Type B pancreatic cell (in vitro differentiated cells): ENCODE measurements at places on chromosomes 3 and 15. TPM values are rescaled to one million over a fixed set of nuclear protein-coding genes. Genes with fewer than 3 reads are reported as not detected.

- DNase-seq, result no peak
- H3K36me3 ChIP-seq, result no peaks in the 10 kb centered on the region
- peaks cover 4% of the 10 kb centered on the region for H3K27me3 ChIP-seq
- peak overlapping the region; percentile 10 for H3K4me3 ChIP-seq
These were observed 324.7 kb downstream of the SHQ1 start for GRCh38 chr3:72523429-72524151.

- DNase-seq, result no peak
- H3K27ac ChIP-seq, result no peak overlapping the region
- no peak overlapping the region for H3K4me3 ChIP-seq
- H3K36me3 ChIP-seq, result no peaks in the 10 kb centered on the region
- H3K4me1 ChIP-seq, result no peaks in the 10 kb centered on the region
- H3K27me3 ChIP-seq, result no peaks in the 10 kb centered on the region
These were observed 207.7 kb downstream of the FAM43A start for GRCh38 chr3:194893121-194893987.

DNA sequence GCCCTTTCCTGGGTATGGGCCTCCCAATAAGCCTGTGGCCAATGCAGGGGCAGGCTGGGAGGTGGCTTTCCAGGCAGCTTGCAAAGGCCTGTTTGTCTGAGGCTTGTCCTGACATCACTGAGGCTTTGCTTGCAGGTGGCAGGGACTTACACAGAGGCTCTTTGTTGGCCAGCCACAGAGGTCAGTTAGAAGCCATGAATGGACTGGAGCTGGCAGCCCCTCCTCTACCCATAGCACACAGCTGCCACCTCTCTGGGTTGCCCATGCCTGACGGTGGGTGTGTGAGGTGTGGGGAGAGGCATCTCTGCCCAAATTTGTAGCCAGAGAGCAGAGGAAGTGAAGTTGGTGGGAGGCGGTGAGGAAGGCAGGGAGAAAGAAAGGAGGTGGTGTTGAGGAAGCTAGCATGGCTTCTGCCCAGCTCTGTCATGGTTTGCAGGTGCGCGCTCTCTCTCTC, 17.1 kb downstream of the LIMD1 start:
- H3K36me3 ChIP-seq, result peaks cover 7% of the 10 kb centered on the region
- H3K27ac ChIP-seq, result peak overlapping the region; percentile 43
- H3K27me3 ChIP-seq, result no peaks in the 10 kb centered on the region
- no peak overlapping the region for H3K4me3 ChIP-seq

The C3orf49 gene
- not detected in 2 replicates for total RNA-seq

The ADPGK gene
- 46.9 and 52.6 TPM in 2 replicates for total RNA-seq

DNA sequence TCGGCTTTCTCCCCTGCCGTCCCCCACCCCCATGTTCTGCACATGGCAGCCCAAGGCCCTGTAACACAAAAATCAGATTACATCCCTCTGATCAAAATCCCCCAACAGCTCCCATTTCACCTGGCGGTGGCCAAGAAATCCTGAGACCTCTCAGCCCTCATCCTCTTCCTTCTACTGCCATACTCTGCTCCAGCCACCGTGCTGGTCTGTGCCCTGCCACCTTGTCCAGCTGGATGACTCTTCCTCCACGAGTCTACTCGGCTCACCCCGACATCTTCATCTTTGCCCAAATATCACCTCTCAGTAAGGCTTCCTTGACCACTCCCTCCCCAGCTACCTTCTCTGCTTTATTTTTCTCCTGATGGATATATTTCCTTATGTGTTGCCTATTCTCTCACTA, 3.1 kb downstream of the CCDC51 start:
- no peaks in the 10 kb centered on the region for H3K27me3 ChIP-seq
- no peak for DNase-seq
- no peak overlapping the region for H3K4me3 ChIP-seq
- H3K27ac ChIP-seq, result no peak overlapping the region
- peaks cover 22% of the 10 kb centered on the region for H3K4me1 ChIP-seq

DNA sequence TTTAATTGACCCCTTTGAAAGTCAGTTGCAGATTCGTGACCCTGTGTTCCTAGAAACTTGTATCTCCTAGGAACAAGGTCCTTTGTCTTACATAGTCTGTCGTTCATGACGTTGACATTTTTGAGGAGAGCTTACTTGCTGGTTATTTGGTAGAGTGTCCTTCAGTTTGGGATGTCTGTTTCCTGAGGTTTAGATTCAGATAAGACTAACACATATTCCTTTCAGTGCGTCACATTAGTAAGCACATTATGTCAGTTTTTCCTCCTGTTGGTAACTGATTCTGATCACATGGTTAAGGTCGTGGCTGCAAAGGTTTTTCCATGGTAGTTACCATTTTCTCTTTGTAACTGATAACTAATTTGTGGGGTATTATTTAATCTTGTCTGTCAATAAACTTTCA, 80.8 kb downstream of the PCCB start:
- H3K27ac ChIP-seq, result no peak overlapping the region
- H3K4me1 ChIP-seq, result no peaks in the 10 kb centered on the region
- DNase-seq, result no peak
- H3K27me3 ChIP-seq, result no peaks in the 10 kb centered on the region
- H3K36me3 ChIP-seq, result peaks cover 40% of the 10 kb centered on the region

DNA sequence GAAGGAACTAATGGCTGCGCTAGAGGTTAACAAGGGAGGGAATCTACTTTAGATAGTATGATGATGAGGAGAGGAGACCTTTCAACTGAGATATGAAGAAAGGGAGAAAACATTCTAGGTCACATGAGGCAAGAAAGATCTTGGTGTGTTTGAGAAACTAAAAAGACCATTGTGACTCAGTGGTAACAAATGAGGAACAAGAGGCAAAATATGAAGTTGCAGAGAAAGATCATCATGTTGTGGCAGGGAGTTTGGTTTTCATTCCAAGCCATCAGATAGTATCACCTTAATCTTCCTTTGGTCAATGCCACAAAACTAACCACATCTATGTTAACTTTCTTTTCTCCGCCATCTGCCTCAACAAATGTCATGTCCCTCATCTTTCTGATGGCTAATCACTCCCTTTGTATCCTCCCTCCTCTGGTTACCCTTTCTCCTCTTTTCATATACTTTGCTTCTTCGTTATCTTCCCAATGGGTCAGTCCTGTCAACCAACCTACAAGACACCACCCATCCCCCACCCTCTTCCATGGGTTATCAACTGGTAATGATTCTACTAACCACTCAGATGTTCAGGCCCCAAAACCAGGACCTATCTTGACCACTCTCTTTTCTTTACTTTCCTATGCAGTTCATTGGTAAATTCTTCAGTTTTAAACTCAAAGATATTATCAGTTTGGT, 2.4 kb upstream of the PDCD6IP start:
- H3K27me3 ChIP-seq, result peaks cover 6% of the 10 kb centered on the region
- H3K4me1 ChIP-seq, result peaks cover 24% of the 10 kb centered on the region
- DNase-seq, result no peak

- H3K27me3 ChIP-seq, result peaks cover 14% of the 10 kb centered on the region
- no peak overlapping the region for H3K27ac ChIP-seq
- no peak for DNase-seq
- H3K4me1 ChIP-seq, result peaks cover 37% of the 10 kb centered on the region
- H3K36me3 ChIP-seq, result peaks cover 2% of the 10 kb centered on the region
These were observed 287.3 kb downstream of the UBE2E2 start for GRCh38 chr3:23490459-23490858.

- no peaks in the 10 kb centered on the region for H3K36me3 ChIP-seq
- H3K27me3 ChIP-seq, result no peaks in the 10 kb centered on the region
- no peak for DNase-seq
- H3K4me3 ChIP-seq, result no peak overlapping the region
- H3K4me1 ChIP-seq, result no peaks in the 10 kb centered on the region
These were observed 159.2 kb upstream of the LINGO1 start for GRCh38 chr15:77791941-77792340.

GRCh38 chr3:120130656-120131055, 36.4 kb upstream of the GSK3B start:
- no peak for DNase-seq
- H3K4me3 ChIP-seq, result no peak overlapping the region
- no peaks in the 10 kb centered on the region for H3K4me1 ChIP-seq
- H3K27me3 ChIP-seq, result no peaks in the 10 kb centered on the region
- no peaks in the 10 kb centered on the region for H3K36me3 ChIP-seq

- no peak for DNase-seq
- peaks cover 37% of the 10 kb centered on the region for H3K36me3 ChIP-seq
- H3K27ac ChIP-seq, result no peak overlapping the region
- peaks cover 3% of the 10 kb centered on the region for H3K27me3 ChIP-seq
- no peak overlapping the region for H3K4me3 ChIP-seq
These were observed 54.9 kb downstream of the TGFBR2 start for GRCh38 chr3:30661098-30661873.

DNA sequence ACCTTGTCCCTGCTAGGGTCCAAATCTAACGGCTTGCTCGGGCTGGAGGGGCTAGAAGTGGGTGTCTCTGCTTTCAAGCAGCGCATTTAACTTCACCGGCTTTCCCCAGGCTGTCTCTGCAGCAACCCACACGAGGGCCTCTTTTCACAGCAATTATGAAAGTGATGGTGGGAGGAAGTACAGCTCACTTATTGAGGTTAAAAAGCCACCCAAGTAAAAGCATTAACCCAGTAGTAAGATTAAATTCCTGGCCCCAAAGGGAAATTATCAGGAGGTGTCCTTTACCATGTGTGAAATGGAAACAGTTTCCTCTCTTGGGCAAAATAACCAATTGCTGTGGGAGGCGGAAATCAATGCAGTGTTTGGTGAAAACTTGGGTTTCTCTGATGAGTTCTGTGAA, 41.1 kb downstream of the NGRN start:
- no peaks in the 10 kb centered on the region for H3K36me3 ChIP-seq
- H3K4me1 ChIP-seq, result peaks cover 13% of the 10 kb centered on the region
- H3K27ac ChIP-seq, result no peak overlapping the region
- H3K27me3 ChIP-seq, result no peaks in the 10 kb centered on the region
- no peak overlapping the region for H3K4me3 ChIP-seq
- no peak for DNase-seq

DNA sequence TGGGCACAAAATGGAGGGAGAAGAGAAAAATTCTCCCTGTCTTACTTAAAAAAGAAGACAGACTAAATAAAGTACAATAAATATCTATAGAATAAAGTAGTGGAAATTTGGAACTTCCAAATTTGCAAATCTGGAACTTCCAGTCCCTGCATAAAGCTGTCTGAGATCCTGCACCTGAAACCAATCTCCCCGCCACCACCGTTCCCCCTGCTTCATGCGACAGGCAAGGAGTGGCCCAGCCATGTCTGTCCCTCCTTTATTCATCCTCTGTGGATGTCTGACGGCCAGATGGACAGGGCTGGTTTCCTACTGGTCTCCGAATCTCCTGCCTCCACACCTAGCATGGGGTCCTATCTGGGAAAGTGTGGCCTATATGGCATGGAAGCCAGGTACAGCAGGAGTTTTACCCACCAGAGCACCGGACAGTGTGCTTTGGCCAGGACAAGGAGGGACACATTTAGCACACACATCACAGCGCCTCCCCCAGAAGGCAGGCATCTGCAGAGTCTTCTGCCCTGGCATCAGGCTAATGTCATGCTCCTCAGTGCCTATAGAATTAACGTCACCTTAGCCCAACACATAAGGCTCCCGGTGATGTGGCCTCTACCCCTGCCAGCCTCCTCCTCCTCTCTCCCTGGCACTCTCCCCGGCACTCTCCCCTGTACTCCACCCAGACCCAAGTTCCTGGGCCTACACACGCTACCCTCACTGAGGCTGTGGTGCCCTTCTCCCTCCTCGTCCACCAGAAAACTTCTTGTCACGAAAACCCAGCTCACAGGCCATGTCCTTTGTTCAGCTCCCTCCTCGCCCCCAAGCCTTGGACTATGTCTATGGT, 170.8 kb downstream of the XXYLT1 start:
- H3K4me1 ChIP-seq, result peaks cover 55% of the 10 kb centered on the region
- peaks cover 8% of the 10 kb centered on the region for H3K36me3 ChIP-seq
- no peak overlapping the region for H3K4me3 ChIP-seq
- DNase-seq, result no peak
- peaks cover 3% of the 10 kb centered on the region for H3K27me3 ChIP-seq

The C2CD4A gene
- total RNA-seq, result 1.7 and 2.0 TPM in 2 replicates

The SCN11A gene
- 0.21 and 1.4 TPM in 2 replicates for total RNA-seq

The PTX3 gene
- total RNA-seq, result 1.7 and 42.2 TPM in 2 replicates

- no peak overlapping the region for H3K27ac ChIP-seq
- H3K27me3 ChIP-seq, result peaks cover 6% of the 10 kb centered on the region
- H3K4me1 ChIP-seq, result no peaks in the 10 kb centered on the region
- no peak for DNase-seq
These were observed 618.1 kb downstream of the PYDC2 start for GRCh38 chr3:192079098-192079497.

GRCh38 chr3:134486577-134487041, 752 bp downstream of the CEP63 start:
- H3K27me3 ChIP-seq, result no peaks in the 10 kb centered on the region
- peak overlapping the region; percentile 97 for H3K27ac ChIP-seq
- H3K36me3 ChIP-seq, result peaks cover 12% of the 10 kb centered on the region
- H3K4me3 ChIP-seq, result peak overlapping the region; percentile 99

DNA sequence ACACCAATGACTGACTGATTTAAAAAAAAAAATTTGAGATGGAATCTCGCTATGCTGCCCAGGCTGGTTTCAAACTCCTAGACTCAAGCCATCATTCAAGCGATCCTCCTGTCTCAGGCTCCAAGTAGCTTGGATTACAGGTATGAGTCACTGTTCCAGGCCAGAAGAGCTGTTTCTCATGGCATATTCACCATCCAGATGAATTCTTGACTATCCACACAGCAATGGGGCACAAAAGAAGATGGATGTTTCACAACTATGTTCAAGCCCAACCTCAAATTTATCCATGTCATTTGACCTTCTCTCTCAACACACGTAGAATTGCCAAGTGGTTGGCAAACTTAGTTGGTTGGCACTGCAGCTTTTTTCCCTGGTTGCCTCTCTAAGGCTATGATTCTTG, 40.6 kb downstream of the PRICKLE2 start:
- H3K36me3 ChIP-seq, result peaks cover 15% of the 10 kb centered on the region
- no peak overlapping the region for H3K27ac ChIP-seq
- no peak overlapping the region for H3K4me3 ChIP-seq
- DNase-seq, result no peak

The ACAP2 gene
- total RNA-seq, result 36.6 and 36.9 TPM in 2 replicates

GRCh38 chr3:1495466-1495865, 402.6 kb downstream of the CNTN6 start:
- no peak for DNase-seq
- no peak overlapping the region for H3K27ac ChIP-seq
- H3K27me3 ChIP-seq, result no peaks in the 10 kb centered on the region
- no peaks in the 10 kb centered on the region for H3K4me1 ChIP-seq

- DNase-seq, result no peak
- H3K27ac ChIP-seq, result peak overlapping the region; percentile 65
These were observed 4.1 kb downstream of the ISLR2 start for GRCh38 chr15:74134387-74135027.

GRCh38 chr15:70140543-70141375, 43.0 kb upstream of the TLE3 start:
- H3K27me3 ChIP-seq, result peaks cover 27% of the 10 kb centered on the region
- no peaks in the 10 kb centered on the region for H3K36me3 ChIP-seq
- peak overlapping the region; percentile 70 for H3K27ac ChIP-seq
- DNase-seq, result no peak

GRCh38 chr15:61410662-61411061, 181.6 kb upstream of the RORA start:
- H3K4me1 ChIP-seq, result no peaks in the 10 kb centered on the region
- no peaks in the 10 kb centered on the region for H3K36me3 ChIP-seq
- no peak for DNase-seq

- no peaks in the 10 kb centered on the region for H3K4me1 ChIP-seq
- H3K4me3 ChIP-seq, result no peak overlapping the region
- no peak for DNase-seq
- no peak overlapping the region for H3K27ac ChIP-seq
These were observed 142.4 kb downstream of the NR1D2 start for GRCh38 chr3:24087469-24087868.

GRCh38 chr15:36177590-36178302, 401.7 kb upstream of the CDIN1 start:
- no peaks in the 10 kb centered on the region for H3K36me3 ChIP-seq
- peaks cover 17% of the 10 kb centered on the region for H3K4me1 ChIP-seq
- H3K4me3 ChIP-seq, result no peak overlapping the region
- H3K27me3 ChIP-seq, result peaks cover 5% of the 10 kb centered on the region
- no peak for DNase-seq
